ENCODE measurements at places on chromosomes 6 and 20.
A peak's percentile ranks its signal among the peaks of the same experiment; 100 is the strongest.

DNA sequence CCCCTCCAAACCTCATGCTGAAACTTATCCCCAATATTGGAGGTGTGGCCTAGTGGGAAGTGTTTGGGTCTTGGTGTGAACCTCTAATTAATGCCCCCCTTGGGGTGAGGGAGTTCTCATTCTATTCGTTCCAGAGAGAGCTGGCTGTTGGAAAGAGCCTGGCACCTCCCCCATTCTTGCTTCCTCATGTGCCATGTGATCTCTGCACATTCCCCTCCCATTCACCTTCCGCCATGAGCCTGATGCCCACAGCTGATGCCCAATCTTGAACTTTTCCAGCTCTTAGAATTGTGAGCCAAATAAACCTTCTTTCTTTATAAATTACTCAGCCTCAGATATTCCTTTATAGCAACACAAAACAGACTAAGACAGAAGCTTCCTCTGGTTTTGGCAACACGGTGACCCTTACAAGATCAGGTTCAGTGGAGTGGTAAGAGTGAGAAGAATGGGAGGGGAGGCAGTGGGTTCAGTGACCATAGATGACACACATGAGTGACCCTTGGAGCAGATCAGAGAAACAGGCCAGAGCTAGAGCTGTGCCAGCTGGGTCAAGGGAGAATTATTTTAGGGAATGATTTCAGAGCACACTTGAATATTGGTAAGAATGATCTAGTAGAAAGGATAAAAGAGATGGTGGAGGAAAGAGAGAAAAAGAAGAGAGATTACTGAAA is 176.4 kb downstream of the LY86 start:
- DNase-seq, result no peak

GRCh38 chr6:79269877-79270276 is 35.4 kb upstream of the HMGN3 start:
- DNase-seq, result no peak

- no peak for DNase-seq
These were observed 62.9 kb downstream of the MRPL14 start for GRCh38 chr6:44064089-44064947.

DNA sequence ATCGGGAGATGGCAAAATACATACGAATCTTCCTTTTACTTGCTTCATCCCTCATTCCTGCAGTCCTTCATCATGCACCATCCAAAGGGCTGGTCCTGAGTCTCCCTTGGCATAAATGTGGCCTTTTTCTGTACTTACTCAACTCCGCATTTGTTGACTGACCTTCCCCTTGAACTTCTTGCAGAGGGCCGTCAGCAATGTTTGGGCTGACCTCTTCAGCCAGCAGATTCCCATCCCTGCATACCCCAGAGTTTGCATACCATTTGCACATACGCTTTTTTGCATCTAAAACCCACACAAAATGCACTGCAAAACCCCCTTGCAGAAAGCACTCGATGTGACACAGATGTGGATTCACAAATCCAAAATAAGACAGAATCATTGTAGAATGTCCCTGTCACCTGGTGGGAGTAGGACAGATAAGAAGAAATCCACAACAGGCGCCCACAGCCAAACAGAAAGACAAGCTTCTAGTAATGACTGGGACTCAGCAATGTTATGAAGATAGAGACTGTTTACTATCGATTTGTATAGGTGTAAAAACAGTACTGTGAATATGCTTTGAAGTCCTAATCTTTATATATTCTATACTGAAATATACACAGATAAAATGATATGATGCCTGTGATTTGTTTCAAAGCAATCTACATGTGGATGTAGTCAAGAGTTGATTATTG is 45.8 kb downstream of the TBC1D7 start:
- DNase-seq, result no peak

- DNase-seq, result no peak
These were observed 155.4 kb downstream of the ERMARD start for GRCh38 chr6:169906688-169907418.

- peak; percentile 60 for DNase-seq
These were observed 862 bp downstream of the UCKL1 start for GRCh38 chr20:63955281-63955826.

DNA sequence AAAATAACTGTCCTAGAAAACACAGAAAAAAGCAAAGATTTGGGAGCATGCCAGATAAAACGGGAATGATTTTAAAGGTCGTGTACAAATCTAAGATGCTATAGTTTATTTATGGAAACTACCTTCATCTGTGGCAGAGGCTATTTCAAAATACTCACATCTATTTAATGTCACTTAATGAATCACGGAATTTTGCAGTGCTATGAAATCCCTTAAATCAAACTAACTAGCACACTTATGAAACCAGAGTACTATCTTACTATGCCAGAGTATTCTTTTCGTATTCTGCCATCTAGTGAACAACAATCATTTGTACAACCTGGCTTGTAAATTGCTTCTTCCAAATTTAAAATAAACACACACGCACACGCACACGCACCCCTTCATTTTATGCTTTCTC is 77.9 kb upstream of the BMP5 start:
- DNase-seq, result no peak

DNA sequence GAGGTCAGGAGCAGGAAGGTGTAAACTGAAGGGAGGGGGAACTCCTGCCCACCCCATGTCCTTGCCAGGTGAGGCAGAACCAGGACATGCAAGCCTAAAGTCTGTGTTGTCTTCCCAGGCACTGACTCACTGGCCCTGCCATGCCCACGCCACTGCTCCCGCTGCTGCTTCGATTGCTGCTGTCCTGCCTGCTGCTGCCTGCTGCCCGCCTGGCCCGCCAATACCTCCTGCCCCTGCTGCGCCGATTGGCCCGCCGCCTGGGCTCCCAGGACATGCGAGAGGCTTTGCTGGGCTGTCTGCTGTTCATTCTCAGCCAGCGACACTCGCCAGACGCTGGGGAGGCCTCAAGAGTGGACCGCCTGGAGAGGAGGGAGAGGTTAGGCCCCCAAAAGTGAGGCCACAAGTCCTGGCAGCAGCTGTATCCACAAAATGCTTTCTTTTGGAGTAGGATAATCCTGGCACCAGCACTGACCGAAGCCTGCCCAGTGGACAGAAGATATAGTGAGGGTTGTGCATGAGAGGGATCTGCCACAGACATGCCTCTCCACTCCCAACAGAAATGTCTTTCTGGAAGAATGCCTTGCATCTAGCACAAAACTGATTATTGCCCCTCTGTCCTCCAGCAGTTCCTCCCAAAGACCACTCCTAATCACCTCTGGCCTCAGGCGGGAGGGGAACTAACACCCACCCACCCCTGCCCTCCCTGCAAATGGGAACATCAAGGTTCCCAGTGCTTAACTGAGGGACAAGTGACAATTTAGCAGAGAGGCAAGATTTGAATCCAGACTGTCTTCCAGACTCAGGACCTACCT is 812 bp downstream of the MYMX start:
- DNase-seq, result no peak

DNA sequence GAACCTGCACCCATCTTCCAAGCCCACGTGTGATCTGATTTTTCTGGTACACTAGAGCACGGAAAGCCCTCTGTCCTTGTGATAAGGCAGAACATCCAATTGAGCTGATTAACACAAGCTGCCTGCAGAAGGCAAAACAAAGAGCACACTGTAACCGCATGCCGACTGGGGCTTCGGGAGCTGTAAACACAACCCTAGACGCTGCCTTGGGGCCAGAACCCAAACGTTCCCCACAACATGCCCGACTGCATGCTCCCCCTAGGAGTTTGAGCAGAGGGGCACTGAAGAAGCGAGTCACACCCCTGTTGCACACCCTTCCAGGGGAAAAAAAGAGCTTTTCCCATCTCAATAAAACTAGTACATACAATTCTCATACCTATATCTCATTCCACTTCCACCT is 470.7 kb downstream of the HTR1B start:
- DNase-seq, result no peak

GRCh38 chr20:62285722-62286121 is 17.1 kb upstream of the ADRM1 start:
- no peak for DNase-seq

GRCh38 chr6:106490436-106490835 is 129.9 kb downstream of the CRYBG1 start:
- DNase-seq, result no peak

DNA sequence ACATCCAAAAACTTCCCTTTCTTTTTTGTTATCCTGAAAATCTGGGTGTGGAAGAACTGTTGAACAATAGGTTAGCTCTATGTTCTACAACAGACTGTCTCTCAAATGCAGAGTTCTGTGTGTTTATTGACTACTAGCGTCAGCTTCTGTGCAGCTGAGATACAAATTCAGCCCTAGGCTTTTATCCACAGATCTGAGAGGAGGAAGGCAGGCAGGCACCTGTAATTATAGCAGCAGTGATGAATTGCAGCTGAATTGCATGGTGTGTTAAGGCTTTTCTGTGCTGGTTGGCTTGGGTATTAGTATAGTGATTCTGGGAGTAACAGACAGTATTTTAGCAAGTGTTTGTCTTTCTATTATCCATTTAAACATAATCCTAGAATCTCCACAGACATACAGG is 24.4 kb downstream of the GRIK2 start:
- no peak for DNase-seq

DNA sequence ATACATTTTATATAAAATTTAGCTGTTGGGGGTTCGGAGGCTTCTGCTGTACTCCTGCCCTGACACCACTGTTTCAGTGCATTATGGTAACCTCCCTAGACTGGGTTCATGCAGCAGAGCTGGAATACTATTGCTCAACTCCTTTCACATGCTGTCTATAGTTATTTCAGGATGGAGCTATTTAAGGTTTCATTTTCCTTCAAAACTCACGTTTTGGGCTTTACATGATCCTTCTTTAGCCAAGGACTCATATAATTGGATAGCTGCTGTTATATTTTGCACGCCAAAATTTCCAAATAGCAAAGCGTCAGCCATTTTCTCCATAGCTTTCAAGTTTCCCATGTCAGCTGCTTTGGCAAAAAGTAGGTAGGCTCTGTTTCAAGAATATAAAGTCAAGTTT is 76.8 kb downstream of the SEL1L2 start:
- no peak for DNase-seq

GRCh38 chr6:64146876-64147275 is 511.3 kb downstream of the PHF3 start:
- no peak for DNase-seq

DNA sequence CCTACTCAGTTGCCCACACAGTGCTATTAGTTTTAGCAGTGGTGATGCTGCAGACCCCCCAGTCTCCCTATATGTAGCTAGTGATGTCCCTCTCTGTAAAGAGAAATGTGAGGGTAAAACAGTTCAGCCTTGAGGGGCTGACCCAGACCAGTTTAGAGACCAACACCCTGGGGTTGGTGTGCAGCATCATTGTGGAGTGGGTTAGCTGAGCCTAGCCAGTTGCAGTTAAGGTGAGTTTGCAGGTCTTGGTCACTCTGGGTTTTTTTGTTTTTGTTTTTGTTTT is 401 bp upstream of the B3GALT4 start:
- no peak for DNase-seq

DNA sequence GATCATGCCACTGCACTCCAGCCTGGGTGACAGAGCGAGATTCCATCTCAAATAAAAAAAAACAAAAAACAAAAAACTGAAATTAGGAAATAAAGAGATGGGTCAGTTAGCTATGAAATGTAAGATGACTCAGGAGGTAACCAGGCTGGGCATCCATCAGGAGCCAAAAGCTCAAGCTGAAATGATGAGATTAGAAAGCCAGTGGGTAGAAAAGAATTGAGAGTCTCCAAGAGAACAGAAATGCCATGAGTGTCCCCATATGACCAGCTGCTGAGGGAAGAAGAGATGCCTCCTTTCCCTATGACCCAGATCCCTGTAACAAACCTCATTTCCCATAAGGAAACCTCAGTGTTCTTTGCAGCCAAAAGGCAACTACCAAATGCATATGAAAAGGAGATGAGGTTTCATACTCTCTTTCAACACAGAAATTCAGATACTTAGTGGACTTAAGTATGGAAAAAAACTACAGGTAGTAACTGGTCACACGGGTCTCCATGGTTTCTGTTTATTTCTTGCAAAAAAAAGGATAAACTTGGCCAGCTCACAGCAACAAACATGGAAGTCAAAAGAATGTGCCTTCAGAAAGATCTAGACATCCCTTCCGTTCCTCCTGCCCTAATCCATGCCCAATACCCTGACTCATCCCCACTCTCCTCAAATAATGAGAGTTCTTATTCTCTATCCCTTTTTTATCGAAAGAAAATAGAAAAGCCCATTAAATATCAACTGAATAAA is 8.1 kb downstream of the ARHGAP18 start:
- DNase-seq, result no peak

GRCh38 chr6:35492974-35493284 is 4.0 kb downstream of the TEAD3 start:
- no peak for DNase-seq

- DNase-seq, result no peak
These were observed 49.6 kb upstream of the HBS1L start for GRCh38 chr6:135104199-135104598.

DNA sequence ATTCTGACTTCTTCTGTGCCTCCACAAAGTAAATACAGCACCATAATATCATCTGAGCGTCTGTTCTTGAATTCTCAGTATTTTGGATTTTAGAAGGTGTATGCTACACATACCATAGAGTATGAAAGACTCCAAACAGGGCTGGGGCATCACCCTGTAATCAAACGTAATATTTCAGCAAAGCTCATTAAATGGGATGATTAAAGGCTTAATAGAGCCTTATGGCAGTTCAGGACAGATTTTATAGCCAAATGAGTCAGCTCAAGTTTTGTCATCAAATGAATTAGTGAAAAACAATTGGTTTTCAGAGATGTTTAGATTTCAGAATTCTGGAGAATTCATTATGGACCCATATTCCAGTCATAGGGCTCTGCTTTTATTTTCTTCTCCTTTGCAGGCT is 68.9 kb downstream of the TULP4 start:
- no peak for DNase-seq

DNA sequence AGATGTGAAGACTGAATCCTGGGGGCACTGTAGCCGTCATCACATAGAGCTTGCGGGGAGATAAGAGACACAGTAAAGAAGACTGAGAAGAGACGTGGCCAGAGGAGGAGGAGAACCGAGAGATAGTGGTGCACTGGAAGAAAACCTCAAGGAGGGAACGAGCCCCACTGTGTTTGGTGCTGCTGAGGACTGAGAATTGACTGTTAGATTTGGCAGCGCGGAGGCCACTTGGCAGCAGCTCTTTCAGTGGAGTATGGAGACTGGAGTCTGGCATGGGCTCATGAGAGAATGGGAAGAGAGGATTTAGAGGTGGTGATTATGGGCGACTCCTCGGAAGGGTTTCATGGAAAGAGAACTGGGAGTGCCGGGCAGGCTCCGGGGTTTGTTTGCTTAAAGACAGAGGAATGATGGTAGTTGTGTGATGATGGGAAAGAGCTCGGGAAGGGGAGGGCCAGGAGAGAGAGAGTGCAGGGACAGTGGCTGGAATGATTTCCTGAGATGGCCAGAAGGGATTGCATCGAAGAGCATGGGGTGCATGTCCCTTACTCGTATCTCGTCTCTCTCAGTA is 18.0 kb downstream of the CDYL start:
- no peak for DNase-seq

GRCh38 chr20:5877128-5877527 is 73.2 kb downstream of the TRMT6 start:
- no peak for DNase-seq

DNA sequence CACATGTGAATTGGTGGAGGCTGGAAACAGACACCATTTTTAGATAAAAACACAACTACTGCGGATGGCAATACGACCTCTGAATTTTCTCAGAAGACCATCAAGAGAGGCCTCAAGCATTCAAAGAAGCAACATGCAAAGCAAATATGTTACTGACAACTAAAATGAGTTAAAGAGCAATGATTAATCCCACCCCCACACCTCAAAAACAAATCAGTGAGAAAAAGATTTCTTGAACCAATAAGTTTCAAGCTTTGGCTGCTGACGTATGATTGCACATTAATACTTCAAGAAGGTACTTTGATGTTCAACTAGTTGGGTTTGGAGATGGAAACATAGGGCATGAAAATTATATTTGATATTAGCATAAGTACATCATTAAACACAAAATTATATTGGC is 982 bp downstream of the MMUT start:
- DNase-seq, result peak; percentile 19
